Caudate nucleus (tissue), 63 donors: ENCODE measurements at places on chromosomes 1 and 21.

GRCh38 chr1:52343979-52344378 lies 22.0 kb downstream of the CC2D1B start:
- no peak for DNase-seq

DNA sequence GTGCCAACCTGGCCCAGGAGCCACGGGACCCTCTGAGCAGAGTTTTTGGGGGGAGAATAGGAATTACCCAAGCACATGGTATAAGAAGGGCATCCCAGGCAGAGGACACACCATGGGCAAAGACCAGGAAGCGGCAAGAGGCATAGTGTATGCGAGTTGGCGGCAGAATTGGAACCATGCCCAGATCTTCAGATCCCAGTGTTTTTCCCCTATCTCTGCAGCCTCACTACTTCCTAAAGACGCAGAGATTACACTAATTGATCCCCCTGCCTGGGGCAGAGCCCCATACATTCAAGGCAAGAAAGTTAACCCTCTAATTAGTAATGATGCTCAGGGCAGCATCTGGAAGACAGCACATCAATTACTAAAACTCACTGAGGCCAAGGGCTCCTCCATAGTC lies 48.2 kb downstream of the SYT2 start:
- DNase-seq, result no peak

DNA sequence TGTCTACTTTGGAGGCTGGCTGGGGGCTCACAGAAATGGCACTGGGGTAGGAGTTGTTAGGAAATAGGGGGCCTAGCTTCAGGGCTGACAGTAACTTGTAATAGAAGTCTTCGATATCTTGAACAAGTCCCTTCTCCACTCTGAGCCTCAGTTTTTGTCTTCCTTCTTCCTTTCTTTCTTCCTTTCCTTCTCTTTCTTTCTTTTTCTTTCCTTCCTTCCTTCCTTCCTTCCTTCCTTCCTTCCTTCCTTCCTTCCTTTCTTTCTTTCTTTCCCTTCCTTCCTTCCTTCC lies 12.9 kb downstream of the BTG2 start:
- DNase-seq, result no peak

DNA sequence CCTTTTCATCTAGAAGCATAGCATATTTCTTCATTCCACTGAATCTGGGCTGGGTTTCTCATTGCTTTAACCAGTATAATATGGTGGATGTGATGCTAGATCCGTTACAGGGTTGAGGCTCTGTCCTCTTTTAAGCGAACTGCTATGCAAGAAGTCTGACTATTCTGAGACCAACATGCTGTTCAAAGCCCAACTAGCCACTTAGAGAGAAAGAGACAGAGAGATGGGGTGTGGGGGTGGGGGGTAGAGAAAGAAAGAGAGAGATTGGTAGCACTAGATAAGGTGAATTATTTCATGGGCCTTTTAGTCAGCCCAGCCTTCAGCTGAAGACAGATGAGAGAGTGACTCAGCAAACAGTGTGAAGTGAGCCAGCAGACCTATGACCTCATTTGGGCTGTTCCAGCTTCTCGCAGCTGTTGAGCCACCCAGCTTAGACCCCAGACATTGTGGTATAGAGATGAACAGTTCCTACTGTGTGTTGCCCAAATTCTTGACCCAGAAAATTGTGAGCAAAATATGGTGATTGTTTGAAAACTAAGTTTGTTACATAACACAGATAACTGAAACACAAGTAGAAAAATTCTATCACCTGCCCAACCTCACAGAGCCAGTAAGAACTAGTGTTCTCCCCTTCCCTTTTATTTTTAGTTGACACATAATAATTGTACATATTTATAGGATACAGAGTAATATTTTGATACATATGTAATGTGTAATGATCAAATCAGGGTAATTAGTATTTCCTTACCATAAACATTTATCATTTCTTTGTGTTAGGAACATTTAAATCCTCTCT lies 40.7 kb upstream of the PRKACB start:
- peak; percentile 20 for DNase-seq

GRCh38 chr21:43340491-43341377 lies 86.2 kb downstream of the SIK1 start:
- no peak for DNase-seq

DNA sequence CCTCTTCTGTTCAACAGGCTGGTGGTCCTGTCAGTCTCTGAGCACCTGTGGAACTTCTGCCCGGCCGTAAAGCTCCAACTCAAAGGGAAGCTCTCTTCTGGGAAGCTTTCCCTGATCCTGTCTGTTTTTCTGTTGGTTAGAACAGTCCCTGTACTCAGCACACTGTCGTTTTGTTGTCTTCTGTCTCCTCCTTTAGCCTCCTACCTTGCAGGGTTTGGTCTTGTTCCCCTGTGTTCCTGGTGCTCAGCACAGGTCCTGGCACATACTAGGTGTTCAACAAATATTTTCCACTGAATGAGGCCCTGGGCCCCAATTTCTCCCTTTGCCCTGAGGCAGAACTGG lies 328 bp upstream of the KDF1 start:
- no peak for DNase-seq

- no peak for DNase-seq
These were observed 66.5 kb upstream of the KCNJ6 start for GRCh38 chr21:37982496-37983318.

DNA sequence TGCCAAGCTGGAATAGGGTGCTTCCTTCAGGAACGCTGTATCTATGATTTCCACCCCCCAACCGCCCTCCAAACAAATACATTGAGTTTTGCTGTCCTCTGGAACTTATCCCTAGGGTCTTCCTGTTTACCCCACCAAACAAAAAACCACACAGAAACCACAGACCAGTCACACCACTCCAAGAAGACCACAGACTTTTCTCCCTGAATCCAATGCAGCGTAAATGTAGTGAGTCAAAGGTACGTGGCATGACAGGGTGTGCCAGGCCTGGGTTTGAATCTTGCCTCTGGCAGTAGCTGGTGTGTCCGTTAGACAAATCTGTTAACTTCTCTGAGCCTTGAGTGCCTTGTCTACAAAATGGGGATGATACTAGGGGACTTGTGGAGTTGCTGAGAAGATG lies 27.8 kb downstream of the ASAP3 start:
- DNase-seq, result no peak

DNA sequence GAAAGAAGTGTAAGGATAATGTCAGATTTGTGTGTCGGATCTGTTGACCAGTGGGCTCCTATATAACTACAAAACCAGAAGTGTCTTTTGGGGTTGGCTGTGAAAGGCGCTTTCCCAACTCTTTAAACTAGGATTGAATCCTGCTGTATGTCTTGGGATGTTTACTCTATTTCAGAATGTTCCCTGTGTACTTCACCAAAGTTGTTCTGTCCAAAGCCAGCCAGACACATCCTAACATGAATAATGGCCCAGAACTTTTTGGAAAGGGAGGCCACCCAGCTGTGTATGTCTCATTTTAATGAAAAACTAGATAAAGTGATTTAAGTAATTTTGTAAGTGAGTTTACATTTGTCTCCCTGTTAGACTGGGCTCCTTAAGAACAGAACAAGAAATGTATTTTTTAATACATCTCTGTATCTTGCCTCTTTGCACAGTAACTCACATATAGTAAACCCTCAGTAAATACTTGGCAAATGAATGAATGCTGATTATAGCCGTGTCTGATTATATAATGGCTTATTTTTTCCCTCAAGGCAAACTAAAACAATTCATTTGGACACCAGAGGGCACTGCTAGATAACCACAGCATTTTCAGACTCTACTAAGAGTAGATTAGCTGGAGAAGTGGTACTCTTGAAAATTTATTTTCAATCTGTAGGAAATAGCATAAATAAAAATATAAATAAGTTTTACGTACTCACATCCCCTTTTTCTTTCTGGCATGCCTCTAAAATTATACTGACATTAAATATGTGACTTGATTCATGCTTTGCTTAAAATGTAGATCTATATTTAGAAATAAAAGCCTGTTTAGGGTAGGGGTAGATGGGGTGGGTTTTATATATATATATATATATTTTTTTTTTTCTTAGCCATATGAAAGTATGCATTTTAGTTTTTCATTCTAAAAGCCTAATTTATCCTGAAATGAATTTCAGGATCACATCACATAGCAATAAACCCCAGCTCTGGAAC lies 23.8 kb downstream of the TSEN15 start:
- no peak for DNase-seq

DNA sequence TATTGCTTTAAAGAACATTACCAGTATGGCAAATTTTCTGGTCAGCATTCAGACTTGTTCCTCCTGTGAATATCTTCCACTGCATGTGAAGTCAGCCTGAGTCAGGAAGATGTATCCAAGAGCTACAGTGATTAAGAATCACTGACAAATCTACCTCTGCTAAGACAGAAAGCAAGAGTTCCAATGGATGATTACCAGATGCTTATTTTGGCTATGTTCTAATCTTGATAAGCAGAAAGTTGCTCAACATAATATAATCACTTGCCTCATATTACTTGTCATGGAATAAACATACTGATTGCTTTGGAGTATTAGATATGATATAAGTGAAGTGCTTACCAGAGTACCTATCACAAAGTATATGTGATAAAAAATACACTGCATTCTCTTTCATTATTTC lies 738.1 kb downstream of the ADGRL2 start:
- no peak for DNase-seq

DNA sequence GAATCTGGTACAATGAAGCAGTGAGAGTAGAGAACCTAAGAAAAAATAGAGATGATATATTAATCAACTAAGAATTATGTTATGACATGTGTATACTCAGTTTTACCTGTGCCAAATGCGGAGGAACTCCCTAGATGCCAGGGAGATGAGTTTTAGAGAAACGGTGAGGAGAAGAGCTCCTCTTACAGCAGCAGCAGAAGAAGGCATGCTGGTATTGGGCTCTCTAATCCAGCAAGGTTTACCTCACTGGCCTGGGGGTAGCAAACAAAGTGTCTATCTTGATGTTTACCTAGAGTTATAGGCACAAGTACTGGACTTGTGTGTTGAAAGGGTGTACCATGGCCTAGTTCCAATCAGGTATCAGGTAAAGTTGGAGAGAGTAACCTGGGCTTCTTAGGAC lies 28.9 kb upstream of the DEPDC1 start:
- no peak for DNase-seq

GRCh38 chr21:25551569-25551968 lies 55.7 kb downstream of the MRPL39 start:
- DNase-seq, result no peak

GRCh38 chr1:105914403-105914802 lies 1142.1 kb upstream of the PRMT6 start:
- no peak for DNase-seq

DNA sequence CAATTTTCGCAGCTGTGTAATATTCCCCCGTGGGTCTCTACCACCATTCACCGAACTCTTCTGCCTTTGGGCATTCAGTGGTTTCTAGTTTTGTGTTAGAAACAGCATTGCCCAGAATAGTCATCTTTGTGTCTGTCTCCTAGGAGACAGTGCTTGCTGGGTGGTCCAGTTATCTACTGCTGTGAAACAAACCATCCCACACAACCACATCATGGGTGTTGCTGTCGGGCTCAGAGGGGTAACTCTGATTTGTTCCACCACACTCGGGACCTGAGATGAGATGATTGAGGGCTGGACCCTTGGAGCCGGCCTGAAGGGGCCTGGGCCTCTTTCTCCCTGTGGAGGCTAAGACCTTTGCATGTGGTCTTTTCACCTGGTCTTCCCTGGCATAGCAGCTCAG lies 427.2 kb upstream of the VAMP3 start:
- DNase-seq, result no peak

DNA sequence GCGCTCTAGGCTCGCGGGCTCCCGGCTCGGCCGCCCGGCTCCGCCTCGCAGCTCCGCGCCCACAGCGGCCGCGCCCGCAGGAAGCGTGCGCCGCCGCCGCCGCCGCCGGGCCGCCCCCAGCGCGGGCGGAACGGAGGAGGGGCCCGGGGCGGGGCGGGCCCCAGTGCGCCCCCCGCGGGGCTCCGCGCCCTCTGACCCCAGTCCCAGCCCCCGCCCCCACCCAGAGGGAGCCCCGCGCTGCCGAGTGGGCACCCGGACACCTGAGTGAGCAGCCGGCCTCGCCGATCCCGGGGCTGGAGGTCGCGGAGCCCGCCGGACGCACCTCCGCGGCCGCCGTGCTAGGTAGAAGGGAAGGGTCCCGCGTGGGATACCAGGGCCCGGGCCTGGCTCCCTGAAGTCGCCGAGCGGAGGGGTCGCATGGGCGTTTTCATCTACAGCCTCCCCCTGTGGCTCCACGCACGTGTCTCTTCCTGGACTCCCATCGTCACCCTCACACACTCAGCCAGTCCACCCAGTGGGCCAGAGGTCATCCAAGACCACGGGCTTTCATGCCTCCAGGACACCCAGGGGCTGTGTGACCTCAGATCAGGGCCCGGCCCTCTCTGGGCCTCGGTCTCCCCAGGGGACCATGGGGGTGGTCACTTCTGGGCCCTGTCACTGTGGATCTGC lies at the start of gene SDC3:
Gene SDC3, minus strand, starts transcription at position 63 of the 669 bp plus-strand sequence. CDS start 172 bp downstream, outside the sequence.
- DNase-seq, result no peak

DNA sequence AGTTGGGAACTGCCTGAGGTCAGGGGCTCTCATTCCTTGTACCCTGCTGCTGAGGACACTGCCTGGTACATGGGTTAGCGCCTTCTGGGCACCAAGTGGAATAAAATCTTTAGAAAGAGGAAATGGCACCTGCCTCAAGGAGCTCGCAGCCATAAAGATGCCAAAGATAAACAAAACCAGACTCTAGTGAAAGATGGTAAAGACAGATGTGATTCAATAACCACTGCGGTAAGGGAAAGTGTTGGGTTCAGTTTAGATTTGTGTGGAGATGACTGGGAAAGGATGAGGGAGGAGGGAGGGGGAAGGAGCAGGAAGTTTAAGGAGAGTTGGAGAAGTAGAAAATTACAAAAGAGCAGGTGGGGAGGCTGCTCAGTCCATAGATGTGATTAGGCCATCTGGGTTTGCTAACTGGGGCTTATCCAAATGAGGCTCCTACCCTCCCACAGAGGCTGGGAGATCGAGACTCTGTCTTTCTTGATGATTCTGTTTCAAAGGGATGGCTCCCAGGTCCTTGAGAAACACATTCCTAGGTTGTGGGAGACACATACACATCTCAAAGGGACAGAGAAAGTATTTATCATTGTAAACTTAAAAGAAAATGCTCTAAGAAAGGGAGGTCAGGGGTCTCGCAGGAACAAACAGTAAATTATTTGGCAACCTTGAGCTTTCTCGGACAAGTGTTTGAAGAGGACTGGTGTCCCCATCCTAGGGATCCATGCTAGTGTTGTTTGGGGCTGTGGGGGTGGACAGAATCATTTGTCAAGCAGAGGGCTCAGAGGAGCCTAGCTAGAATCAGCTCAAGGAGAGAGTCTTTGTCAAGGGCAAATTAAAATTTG lies 65.7 kb upstream of the MORC3 start:
- no peak for DNase-seq

DNA sequence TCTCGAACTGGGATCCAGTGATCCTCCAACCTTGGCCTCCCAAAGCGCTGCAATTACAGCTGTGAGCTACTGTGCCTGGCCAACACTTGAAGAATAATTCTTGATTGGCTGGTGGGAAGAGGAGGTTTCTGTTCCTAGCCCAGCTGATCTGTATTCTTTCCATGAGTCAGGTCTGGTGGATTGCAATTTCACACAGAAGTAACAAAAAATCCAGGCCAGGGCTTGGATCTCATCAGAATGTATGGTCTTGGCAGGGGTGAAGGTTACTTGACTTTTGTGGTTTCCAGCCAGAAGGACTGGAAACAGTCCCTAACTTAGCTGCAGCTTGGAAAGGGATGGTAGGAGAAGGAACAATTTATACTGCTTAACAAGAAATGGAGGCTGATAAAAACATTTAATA lies 5.1 kb upstream of the HP1BP3 start:
- no peak for DNase-seq
